Heart right ventricle (tissue), 16 donors: ENCODE measurements at places on chromosomes 7 and 10. TPM values are rescaled to one million over a fixed set of nuclear protein-coding genes. Genes with fewer than 3 reads are reported as not detected.

METTL27 gene
- 0.53 TPM for total RNA-seq

ATRNL1 gene
- 22.4 TPM for total RNA-seq

PDZD7 gene
- total RNA-seq = not detected

EPHA1 gene
- not detected for total RNA-seq

TMEM229A gene
- not detected for total RNA-seq

MUC12 gene
- not detected for total RNA-seq

ZFAND2A gene
- 6.6 TPM for total RNA-seq

TAS2R41 gene
- total RNA-seq = not detected

EFCAB10 gene
- total RNA-seq = not detected

WIPF3 gene
- 6.9 TPM for total RNA-seq

BET1 gene
- 10.1 TPM for total RNA-seq

ADGRA1 gene
- 0.21 TPM for total RNA-seq

PROSER2 gene
- total RNA-seq = 0.67 TPM

ADRA2A gene
- total RNA-seq = 1.4 TPM

GATA3 gene
- 2.0 TPM for total RNA-seq

CYP2W1 gene
- total RNA-seq = not detected

C7orf33 gene
- total RNA-seq = not detected

SEPTIN7 gene
- 179 TPM for total RNA-seq

HECW1 gene
- total RNA-seq = not detected

RELN gene
- 1.00 TPM for total RNA-seq

TFEC gene
- total RNA-seq = 0.87 TPM

NEBL gene
- 728 TPM for total RNA-seq

HTR7 gene
- total RNA-seq = 0.10 TPM

LIPN gene
- total RNA-seq = not detected

DPY19L1 gene
- total RNA-seq = 28.0 TPM

TET1 gene
- 2.1 TPM for total RNA-seq
